T-helper 9 cell (primary cell): ENCODE measurements at places on chromosomes 2 and 18.

- DNase-seq, result no peak
These were observed 322.1 kb upstream of the CHAC2 start for GRCh38 chr2:53445383-53446070.

DNA sequence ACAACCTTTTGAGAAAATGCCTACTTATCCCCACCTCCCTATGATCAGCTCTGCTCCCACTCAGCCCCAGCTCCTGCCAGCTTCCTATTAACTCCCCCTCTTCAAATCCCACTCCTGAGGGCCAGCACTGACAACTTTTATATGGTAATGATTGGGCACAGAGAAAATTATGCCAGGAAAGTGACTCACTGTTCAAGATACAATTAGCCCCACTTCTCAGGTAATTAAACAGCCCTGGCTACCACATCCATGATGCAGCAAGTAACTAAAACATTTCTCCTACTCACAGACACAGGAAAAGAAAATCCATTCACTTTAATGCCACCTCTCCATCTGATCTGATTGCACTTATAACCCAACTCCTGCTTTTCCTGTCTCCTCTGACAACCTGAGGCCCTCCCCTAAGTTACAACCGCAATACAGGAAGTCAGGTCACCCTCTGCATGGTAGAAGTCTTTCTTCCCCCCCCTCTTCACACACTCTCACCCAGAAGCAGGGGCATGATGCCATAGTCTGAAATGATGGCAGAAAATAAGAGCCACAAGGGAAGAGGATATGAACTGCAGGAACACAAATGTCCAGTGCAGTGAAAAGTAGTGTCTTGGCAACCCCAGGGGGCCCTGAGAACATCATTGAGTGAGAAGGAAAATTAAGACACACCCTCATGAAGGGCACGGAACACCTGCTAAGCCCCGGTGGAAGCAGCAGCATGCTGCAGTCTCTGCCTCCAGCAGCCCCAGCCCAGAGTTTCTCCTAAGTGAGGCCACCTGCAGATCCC, 54.4 kb downstream of the STK39 start:
- DNase-seq, result peak; percentile 5

GRCh38 chr18:6741232-6741663, 11.7 kb downstream of the ARHGAP28 start:
- no peak for DNase-seq

GRCh38 chr2:26702025-26702424, 9.5 kb downstream of the KCNK3 start:
- DNase-seq, result no peak

GRCh38 chr2:214450118-214450894, 39.5 kb downstream of the VWC2L start:
- no peak for DNase-seq

GRCh38 chr2:198134293-198134955, 330.0 kb downstream of the PLCL1 start:
- DNase-seq, result no peak

- no peak for DNase-seq
These were observed 190.5 kb downstream of the CLIP4 start for GRCh38 chr2:29305762-29306161.

- no peak for DNase-seq
These were observed 53.4 kb downstream of the KLF7 start for GRCh38 chr2:207112383-207112782.
